A549 treated with DMSO at 1 μM for 4 hours (cell line): ENCODE measurements at places on chromosomes 6 and 20. TPM values are rescaled to one million over a fixed set of nuclear protein-coding genes. Genes with fewer than 3 reads are reported as not detected.

Gene TRIM31
- 1.3 to 2.2 TPM (median 1.7 TPM) in 5 replicates for total RNA-seq

Gene GJA10
- total RNA-seq = not detected in 5 replicates

Gene ADGRF1
- 0.05 TPM in 2 of 5 replicates, not detected in the others for total RNA-seq

Gene ACSS1
- 7.1 to 11.4 TPM (median 10.6 TPM) in 5 replicates for total RNA-seq

Gene HCK
- 0.03 to 0.11 TPM (median 0.09 TPM) in 3 of 5 replicates, not detected in the others for total RNA-seq

Gene STX11
- total RNA-seq = 2.2 to 2.5 TPM (median 2.4 TPM) in 5 replicates

Gene PRSS16
- 2.5 to 4.0 TPM (median 3.3 TPM) in 5 replicates for total RNA-seq

Gene BCKDHB
- total RNA-seq = 4.6 to 6.7 TPM (median 5.6 TPM) in 5 replicates

Gene RBCK1
- total RNA-seq = 109 to 151 TPM (median 138 TPM) in 5 replicates

Gene LTV1
- 34.8 to 37.9 TPM (median 36.5 TPM) in 5 replicates for total RNA-seq

Gene ETV7
- 0.13 to 0.17 TPM (median 0.15 TPM) in 4 of 5 replicates, not detected in the other for total RNA-seq

Gene SYNDIG1
- 1.3 to 2.0 TPM (median 1.6 TPM) in 5 replicates for total RNA-seq

Gene FOXA2
- total RNA-seq = 14.3 to 19.5 TPM (median 17.5 TPM) in 5 replicates
